Breast epithelium (tissue), 4 donors: ENCODE measurements at places on chromosomes 4 and X.

DNA sequence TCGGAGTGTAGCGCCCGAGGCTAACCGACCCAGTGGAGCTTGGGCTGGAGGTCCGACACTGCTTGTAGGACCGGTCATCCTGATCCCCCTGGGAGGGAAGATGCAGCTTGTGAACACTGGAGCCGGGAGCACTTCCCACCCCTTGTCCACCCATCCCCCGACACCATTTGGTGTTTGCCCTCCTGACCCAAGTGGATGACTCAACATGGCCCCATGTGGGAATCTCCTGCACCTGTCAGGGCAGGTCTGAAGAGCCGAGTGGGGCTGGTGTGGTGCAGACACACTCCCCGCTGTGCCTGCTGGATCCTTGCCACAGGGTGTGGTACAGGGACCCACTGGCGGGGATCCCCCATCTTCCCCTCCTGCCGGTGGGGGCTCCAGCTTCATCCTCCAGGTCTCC, 90.0 kb upstream of the AFAP1 start:
- no peak for DNase-seq

DNA sequence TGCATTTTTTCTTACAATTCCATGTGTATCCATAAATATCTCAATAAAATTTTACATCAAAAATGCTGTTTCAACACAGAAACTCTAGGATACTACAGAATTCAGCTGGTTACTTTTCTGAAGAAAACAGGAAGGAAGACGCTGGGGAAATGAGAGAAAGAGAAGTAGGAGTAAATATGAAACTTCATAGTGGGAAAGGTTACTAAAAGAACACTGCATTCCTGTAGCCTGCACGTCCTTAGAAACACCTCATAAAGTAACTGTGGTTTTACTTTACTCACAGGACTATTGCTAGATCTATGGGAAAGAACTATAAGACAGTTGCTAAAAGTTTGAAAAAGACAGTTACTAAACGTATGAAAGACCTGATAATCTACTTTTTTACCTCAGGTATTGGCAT, 23.1 kb downstream of the ATP11C start:
- DNase-seq, result no peak

- DNase-seq, result no peak
Observed at GRCh38 chrX:47748576-47748975, 88.1 kb upstream of the ZNF81 start.

DNA sequence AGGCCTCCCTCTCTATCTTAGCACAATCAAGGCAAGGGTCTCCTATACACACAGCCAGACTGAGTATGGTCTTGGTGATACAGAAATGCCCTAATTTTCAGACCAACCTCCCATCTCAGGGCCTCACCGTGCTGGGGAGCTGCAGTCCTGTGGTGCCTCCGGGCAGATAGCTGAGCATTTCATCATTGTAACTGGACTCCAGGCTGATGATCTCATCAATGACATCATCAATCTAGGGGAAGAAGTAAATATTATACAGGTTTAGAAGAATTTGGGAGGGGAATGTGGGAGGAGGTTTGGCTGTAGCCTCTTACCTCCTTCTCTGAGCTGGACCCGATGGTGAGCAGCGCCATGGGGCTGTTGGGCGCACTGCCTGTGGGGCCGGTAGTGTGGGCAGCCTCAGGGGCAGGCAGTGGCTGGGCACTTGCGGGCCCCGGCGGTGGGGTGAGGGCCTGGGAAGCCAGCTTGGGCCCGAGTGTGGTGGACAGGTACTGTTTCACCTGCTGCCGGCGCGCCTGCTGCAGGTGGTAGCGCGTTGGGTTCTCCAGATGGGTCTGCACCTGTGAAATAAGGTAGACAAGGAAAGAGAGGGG, 5.2 kb downstream of the TFE3 start:
- DNase-seq, result no peak

GRCh38 chrX:146241902-146242301, 424.3 kb downstream of the SLITRK2 start:
- no peak for DNase-seq

DNA sequence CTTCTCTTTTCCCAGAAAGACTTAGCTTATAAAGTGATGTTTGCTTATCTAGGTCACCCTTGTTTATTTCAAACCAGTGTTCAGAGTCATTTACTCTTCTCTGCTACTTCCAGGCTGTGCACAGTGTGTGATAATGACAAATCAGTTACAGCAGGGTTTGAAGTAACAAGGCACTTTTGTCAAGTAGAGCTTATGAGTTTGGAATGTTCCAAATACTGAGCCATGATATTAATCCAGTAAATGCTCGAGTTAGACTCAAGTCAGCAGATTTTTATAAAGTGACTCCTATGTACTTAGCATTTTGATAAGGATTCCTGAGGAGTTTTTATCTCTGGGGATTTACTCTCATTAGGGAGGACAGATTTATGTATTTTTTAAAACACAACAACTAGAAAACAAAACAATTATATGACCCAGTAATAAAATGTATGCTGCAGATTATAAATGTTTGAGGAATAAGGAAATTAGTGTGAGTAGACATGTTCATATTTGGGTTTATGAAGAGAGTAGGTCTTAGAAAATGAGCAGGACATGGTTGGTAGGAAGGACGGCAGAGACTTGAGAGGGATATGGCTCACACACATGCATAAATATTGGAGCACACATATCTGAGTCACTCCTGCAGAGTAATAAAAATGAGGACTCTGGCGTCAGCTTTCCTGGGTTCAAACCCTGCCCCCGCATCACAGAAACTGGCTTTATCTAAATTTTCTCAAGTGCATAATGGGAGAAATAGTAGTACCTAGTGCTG, 271.2 kb downstream of the FBXO8 start:
- no peak for DNase-seq

DNA sequence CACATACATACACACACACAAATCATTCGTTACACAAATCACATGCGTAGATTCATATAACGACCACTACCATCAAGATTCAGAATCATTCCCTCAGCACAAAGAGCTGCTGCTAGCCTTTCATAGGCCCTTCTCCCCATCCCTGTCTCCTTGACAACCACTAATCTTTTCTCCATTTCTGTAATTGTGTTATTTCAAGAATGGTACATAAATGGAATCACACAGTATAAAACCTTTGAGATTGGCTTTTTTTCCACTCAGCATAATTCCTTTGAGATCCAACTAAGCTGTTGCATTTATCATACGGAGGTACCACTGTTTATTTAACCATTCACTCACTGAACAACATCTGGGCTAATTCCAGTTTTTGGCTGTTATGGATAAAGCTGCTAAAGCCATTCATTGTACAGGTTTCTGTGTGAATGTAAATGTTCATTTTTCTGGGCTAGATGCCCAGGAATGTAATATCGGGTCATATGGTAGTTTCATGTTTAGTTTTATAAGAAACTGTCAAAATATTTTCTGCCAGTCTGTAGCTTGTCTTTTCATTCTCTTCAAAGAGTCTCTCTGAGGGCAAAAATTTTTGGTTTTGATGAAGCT, 64.1 kb downstream of the USP11 start:
- DNase-seq, result no peak

DNA sequence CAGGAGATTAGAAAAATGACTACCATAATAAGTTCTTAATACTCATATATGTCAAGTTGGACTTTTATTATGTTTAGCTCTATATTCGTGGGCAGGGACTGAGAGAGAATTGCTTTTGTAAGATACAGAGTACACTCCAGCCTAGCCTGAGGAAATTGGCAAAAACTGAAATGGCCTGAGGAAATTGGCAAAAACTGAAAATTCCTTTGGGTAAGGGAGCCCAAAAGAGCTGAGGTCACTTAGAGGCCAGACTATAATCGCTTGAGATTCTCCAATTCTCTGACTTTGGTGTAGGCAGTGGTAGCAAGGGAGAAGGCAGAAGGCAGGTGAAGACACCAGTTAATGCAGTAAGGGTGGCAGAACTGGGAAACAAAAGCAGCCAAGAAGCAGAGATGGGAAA, 124.5 kb upstream of the HCCS start:
- DNase-seq, result no peak

DNA sequence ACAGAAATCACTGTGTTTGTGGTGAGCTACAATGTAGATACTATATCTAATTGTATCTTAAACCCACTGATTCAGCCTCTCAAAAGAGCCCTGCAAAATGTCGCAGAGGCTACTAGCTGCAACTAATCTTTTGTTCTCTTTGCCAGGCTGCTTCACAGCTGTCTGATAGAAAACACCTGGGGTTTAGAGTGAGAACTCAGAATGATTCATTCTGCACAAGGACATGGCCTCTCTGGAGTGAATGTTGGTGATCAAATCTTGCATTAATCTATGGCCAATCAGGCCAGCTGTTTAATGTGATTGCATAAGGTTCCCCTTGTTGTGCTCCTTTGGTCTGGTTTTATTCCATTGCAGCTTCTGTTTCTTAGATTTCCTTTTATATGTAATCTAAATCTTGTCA, 100.3 kb downstream of the EMCN start:
- no peak for DNase-seq

DNA sequence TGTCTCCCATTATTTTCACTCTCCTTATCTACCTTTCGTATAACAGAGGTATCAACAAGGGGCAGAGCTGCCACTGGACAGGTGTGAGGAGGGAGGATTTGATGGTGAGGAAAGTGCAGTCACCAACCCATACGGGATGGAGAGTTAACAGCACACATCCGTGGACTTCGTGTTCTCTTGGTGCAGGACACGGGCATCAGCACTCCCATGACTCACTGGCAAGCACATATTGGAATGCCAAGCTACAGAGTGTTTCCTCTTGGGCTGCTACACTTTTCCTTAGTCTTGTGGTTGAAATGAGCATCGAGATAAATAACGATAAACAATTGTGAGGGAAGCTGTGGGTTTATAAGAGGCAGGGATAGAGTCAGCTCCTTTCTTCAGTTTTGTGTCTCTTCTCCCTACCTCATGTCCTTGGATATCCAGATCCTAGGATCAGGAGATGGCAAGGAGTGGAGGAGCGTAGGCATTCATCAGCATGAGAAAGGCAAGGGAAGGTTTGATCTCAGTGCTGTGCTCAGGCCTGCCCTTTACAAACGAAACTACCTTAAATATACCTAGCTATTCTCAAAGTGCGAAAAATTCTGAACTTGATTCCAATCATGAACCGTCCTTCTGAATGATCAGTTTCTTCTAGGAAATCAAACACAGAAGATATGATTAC, 96.3 kb downstream of the ZNF827 start:
- no peak for DNase-seq

GRCh38 chrX:120446498-120446897, 22.6 kb downstream of the LAMP2 start:
- no peak for DNase-seq

- no peak for DNase-seq
Observed at GRCh38 chr4:141196227-141196933, 24.3 kb upstream of the ZNF330 start.

- no peak for DNase-seq
Observed at GRCh38 chr4:3769642-3770184, 3.5 kb downstream of the ADRA2C start.

- DNase-seq, result no peak
Observed at GRCh38 chrX:48632207-48632606, 34.9 kb downstream of the WDR13 start.

- DNase-seq, result no peak
Observed at GRCh38 chr4:110005461-110006056, 92.9 kb downstream of the EGF start.

- DNase-seq, result no peak
Observed at GRCh38 chr4:13268165-13268564, 216.0 kb downstream of the RAB28 start.

GRCh38 chrX:40688929-40689328, 41.6 kb upstream of the CXorf38 start:
- no peak for DNase-seq

DNA sequence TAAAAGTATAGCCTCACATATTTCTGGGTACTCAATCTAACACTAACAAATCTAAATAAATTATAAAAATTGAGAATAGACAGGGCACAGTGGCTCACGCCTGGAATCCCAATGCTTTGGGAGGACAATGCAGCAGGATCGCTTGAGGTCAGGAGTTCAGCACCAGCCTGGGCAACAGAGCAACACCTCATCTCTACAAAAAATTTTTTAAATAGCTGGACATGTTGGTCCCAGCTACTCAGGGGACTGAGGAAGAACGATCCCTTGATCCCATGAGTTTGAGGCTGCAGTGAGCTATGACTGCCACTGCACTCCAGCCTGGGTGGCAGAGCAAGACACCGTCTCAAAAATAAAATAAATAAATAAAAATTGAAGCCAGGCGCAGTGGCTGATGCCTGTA, 192.7 kb downstream of the LRBA start:
- no peak for DNase-seq

- no peak for DNase-seq
Observed at GRCh38 chr4:24594887-24595286, 10.5 kb upstream of the DHX15 start.

DNA sequence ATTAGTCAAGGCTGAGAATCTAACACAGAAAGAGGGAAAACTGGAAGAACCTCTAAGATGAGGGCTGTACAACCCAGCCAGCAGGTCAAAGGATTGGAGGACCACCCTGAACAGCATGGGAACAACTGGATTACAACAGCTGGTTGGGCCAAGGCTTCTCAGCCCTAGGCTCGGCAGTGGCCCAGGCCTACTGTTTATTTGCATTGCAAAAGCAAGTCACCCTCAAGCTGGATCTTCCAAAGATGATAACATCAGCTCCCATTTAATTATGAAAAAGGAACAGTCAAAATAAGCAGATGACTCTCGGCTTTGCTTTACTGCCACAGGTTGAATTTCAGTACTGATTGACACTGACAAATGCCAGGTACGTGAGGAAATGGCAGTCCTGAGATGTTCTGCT, 61.8 kb downstream of the GPC3 start:
- no peak for DNase-seq

- no peak for DNase-seq
Observed at GRCh38 chr4:87910795-87911194, 64.7 kb upstream of the SPP1 start.

DNA sequence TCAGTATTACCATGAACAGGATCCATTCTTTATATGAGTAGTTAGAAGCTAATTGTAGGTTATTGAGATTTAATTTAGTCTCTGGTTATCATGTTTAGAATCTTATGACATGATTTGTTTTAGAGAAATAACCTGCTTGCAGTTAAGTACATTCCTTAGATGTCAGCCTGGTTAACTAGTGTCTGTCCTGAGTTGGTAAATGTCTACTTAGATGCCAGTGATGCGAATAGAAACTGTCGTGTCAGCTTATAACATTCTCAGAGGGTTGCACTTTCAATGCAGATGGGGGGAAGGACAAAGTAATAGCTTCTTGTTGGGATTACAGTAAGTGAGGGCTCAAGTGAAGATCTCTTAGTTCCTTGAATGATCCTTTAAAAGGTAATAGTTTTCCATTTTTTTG, 227.8 kb upstream of the SPRY1 start:
- DNase-seq, result no peak

GRCh38 chrX:153925387-153925738, 701 bp downstream of the ARHGAP4 start:
- no peak for DNase-seq

GRCh38 chr4:7003879-7004240, 39.3 kb upstream of the TADA2B start:
- peak; percentile 57 for DNase-seq

GRCh38 chr4:97103252-97103651, 1040.0 kb downstream of the STPG2 start:
- DNase-seq, result no peak

- no peak for DNase-seq
Observed at GRCh38 chr4:151700566-151701316, 60.1 kb downstream of the GATB start.
